Gastroesophageal sphincter (tissue), 4 donors: ENCODE measurements at places on chromosomes 6 and 20.

DNA sequence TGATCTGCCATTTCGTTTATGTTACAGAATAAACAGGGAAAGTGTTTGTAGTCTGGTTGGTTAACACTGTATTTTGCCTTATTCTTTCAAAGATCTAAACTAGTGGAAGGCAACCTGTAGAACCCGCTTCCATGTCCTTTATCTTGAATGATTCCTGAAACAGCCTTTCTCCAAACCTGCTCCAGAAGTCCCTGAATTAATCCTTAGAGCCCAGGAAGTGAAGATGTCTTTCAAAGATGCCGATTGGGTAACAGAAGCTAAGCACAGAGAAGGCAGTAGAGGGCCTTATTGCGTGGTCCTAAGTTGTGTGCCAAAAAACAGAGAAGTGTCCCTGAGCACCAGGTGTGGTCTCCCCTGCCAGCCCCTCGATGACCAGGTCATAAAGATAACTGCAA, 19.2 kb upstream of the ZSCAN16 start:
- ATAC-seq: no peak

- ATAC-seq: no peak
Observed at GRCh38 chr6:96235927-96236326, 220.2 kb downstream of the FUT9 start.

GRCh38 chr6:142356201-142356883, 54.5 kb downstream of the ADGRG6 start:
- ATAC-seq: peak; percentile 55

- no peak for ATAC-seq
Observed at GRCh38 chr6:141653590-141653989, 479.1 kb upstream of the GJE1 start.

GRCh38 chr6:108210556-108210955, 44.7 kb downstream of the NR2E1 start:
- no peak for ATAC-seq

DNA sequence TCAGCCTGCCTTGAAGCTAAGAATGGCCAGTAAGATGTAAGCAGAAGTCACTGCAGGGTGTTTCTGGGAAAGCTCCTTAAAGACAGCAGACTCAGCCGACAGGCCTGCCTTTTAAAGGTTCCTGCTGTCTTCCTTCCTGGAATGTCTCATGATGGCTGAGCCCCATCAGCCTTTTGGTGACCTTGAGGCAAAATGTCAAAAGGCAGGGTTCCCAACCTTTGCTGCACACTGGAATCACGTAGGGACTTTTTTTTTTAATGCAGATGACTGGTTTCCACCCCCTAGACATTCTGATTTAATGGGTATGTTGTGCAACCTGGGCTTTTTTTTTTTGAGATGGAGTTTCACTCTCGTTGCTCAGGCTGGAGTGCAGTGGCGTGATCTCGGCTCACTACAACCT, 11.6 kb downstream of the MDGA1 start:
- ATAC-seq: no peak

- no peak for ATAC-seq
Observed at GRCh38 chr6:5584078-5584482, 322.8 kb downstream of the FARS2 start.

DNA sequence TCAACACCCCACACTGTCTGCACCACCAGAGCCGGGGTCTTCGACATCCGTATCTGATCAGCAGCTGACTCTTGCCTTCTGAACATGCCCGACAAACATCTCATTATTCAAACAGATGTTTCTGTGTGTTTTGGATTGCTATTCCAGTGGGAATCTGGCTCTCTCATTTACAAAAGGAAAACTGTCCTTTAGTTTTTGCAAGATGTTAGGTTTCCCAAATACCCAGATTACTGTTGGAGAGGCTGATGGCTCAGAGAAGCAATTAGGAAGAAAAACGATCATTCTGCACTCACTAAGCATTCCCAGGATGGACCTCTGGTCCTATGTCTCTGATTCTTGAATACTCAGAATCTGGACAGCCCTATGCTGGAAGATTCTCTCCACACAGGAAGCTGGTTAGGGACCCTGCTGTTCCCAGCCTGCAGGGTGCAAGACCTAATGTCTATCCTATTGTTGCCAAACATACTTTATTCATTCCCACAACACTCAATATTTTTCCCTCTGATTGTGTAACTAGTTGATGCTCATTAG, 532.9 kb downstream of the CDH26 start:
- ATAC-seq: peak; percentile 43

DNA sequence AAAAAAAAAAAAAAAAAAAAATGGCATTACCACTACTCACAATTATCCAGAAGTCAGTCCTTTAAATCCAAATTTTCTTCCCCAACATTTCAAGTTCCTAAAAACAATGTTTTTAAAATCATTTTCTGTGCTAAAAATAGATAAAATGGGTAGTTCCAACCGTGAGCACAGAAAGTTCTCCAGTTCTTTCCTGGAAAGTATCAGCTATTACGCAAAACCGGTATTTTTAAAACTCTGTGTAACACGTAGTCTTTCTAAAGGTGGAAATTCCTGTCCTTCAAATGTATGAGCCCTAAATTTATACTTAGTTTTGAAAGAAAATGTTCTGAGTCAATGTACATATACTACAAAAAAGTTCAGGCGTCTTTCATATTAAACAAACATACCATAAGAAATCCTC, 83.5 kb upstream of the SCAF8 start:
- ATAC-seq: no peak

DNA sequence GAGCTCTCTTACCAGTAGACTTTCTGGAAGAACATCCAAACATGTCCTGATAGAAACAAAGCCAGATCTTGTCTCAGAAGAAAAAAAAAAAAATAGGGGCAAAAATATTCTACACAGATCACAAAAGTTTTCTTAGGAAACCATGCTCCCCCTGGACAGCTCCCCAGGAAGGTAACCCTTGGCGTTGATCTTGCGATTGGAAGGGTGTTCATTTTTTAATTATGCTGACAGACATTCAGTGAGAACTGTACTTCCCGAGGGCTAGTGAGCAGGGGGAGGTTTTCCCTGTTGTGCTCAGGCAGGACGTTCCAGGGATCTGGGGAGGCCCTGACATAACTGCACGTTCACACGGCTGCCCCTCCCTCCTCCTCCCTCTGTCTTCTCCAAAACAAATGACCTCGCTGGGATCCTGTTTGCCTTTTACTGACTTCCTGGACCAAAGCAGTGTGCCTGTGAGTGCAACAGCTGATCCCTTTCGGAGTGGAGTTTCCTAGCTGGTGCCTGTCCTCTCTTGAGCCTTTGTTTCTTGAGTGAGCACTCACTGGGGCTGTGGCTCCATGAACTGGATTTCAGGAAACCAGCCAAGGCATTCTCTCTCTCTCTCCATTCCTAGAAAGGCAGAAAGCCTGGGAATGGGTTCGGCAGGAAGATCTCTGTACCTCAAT, 46.7 kb downstream of the MARCKS start:
- ATAC-seq: peak; percentile 75

GRCh38 chr6:66478705-66479104, 771.7 kb upstream of the EYS start:
- ATAC-seq: peak; percentile 16
